ENCODE measurements at places on chromosomes 7 and 10.

GRCh38 chr7:137670222-137671064 is 176.3 kb downstream of the DGKI start:
- DNase-seq, result no peak

DNA sequence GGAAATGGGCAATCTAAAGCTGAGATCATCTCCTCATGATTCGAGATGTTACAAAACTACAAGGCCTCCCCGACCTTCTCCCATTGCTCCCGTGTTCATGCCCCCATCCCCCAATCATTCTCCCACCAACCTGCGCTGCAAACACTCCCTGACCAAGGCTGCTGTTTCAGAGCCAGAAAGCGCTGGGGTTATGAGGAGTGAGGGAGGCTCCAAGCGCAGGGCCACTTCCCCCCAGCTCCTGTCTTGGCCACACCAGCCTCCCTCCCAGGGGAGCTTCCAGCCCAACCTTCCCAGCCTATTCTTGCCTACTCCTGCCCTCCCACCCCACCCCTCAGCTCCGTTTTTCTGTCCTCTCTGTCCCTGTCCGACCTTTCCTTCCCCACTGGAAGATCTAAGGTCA is 14.7 kb upstream of the NODAL start:
- no peak for DNase-seq

GRCh38 chr7:43647673-43648472 is 65.0 kb downstream of the STK17A start:
- DNase-seq, result peak; percentile 99

DNA sequence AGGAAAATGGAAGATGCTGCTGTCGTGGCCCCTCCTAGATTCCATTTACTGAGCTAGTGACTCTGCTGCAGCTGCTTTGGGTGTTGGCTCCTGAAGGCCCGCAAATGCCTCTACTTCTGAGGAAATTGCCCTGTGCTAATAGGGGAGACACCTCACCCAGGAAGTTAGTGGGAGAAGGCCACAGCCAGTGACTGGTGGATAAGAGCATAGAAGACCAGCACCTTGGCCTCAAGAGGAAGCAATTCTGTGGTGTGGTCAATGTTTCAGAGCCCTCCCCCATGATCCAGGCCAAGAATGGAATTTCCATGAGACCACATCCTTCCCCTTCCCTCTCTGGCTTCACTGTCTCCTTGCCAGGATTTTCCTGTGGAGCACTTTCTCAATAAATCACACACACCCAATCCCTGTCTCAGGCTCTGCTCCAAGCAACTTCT is 25.0 kb upstream of the FZD1 start:
- DNase-seq, result peak; percentile 72

- DNase-seq, result peak; percentile 86
Observed at GRCh38 chr7:137681657-137682562, 164.9 kb downstream of the DGKI start.

DNA sequence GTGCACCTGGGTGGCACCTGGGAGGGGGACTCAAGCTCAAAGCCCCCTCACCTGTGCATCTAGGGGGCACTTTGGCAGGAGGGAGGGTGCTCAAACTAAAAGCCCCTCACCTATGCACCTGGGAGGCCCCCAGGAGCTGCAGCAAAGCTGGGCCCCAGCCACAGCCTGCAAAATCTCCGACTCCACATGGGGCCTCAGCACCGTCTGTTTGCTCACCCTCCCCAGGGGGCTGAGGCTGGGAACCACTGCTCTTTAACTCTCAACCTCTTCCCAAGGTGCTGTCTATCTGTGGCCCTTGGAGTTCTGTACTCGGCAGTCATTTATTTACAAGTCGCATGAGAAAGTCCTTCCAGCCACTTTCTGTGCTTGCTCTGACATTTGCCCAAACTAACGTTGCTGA is 458.4 kb downstream of the DNAJB6 start:
- DNase-seq, result no peak

DNA sequence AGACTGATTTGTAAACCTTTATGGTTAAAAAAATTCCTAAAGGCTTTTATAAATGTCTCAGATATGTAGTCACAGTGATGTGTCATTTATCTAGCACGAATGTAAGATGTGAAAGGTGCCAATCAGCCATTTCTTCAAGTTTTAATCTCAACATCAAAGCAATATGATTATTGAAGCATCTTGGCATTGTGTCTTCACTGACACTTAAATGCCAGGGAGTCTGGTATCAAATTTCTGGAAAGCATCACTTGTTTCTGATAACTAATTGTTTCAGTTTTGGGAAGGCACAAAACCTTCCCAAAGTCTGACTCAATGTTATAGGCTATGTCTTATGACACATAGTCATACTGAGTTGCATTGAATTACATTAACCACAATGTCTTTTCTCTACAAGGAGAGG is 492.0 kb upstream of the CNTNAP2 start:
- peak; percentile 6 for DNase-seq

GRCh38 chr10:108544500-108545120 is 1378.7 kb downstream of the XPNPEP1 start:
- DNase-seq, result peak; percentile 13

DNA sequence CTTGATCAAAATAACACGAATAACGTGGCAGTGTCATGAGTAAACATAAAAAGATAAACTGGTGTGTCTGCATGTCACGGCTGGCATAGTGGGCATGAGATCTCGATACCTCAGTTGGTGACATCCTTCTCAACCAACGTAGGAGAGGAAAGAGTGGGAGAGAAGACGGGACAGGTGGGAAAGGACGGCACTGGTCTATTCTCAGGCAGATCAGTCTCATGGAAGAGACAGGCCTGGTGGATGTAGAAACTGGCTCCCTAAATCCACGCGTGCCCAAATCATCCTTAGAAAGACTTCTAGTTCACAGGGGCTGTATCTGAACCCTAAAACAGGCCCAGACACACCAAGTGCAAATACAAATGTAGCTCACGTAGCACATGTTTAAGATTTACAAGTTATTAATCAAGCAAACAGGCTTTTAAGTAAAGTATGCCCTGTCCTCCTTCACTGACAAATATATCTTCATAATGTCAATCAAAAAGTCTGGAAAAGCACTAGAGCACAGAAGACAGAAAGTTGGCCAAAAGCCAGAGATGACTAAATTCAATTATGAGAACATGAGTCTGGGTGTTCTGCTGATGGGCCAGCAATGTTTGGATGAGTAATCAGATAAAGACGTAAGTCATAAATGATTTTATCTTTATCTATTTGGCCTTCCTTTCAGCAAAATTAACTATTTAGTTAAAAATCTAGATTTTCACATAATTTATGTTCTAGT is 56.3 kb downstream of the SFMBT2 start:
- peak; percentile 25 for DNase-seq

GRCh38 chr7:1593091-1593866 is 23.4 kb upstream of the PSMG3 start:
- no peak for DNase-seq

Data from fibroblast of skin of left quadriceps (primary cell).